Central memory CD8-positive, alpha-beta T cell (primary cell): ENCODE measurements at places on chromosomes 5 and 9.

GRCh38 chr5:67243349-67243748 lies 46.8 kb upstream of the CD180 start:
- DNase-seq: no peak

GRCh38 chr5:4372481-4372880 lies 767.6 kb upstream of the ADAMTS16 start:
- no peak for DNase-seq

DNA sequence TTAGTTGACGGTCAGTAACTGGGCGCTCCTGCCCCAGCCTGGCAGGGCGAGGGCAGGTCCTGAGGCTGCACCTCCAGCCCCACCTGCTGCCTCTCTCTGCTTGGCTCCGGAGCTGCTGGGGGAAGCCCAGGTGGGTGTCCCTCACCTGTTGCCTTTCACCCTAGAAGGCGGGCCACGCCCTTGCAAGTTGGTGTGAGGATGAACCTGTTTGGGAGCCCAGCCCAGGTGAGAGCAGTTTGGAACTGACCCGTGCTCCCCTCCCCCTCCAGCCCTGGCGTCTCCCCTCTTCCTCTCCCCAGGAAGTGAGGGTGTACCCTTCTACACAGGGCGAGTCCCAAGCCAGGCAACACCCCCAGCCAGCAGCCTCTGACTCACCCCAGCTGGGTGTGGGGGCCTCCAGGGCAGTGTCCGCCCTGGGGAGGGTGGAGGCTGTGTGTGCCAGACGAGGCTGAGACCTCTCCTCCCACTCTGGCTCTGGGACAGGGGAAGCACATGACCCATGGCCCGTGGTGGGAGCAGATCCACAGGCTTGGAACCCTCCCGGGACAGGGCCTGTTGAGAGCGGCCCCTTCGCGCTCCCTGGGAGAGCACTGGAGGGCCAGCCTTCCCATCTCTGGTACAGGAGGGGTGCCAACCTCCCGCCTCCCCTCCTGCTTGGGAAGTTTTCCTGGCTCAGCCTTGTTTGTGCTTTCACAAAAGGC lies 10.4 kb downstream of the LRRC8A start:
- no peak for DNase-seq

DNA sequence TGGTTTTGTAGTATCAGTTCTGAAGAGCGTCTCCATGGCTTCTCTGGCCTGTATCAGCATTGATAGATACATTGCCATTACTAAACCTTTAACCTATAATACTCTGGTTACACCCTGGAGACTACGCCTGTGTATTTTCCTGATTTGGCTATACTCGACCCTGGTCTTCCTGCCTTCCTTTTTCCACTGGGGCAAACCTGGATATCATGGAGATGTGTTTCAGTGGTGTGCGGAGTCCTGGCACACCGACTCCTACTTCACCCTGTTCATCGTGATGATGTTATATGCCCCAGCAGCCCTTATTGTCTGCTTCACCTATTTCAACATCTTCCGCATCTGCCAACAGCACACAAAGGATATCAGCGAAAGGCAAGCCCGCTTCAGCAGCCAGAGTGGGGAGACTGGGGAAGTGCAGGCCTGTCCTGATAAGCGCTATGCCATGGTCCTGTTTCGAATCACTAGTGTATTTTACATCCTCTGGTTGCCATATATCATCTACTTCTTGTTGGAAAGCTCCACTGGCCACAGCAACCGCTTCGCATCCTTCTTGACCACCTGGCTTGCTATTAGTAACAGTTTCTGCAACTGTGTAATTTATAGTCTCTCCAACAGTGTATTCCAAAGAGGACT lies 1.5 kb downstream of the GPR21 start:
- no peak for DNase-seq

- no peak for DNase-seq
Measured at GRCh38 chr5:10155897-10156667, 93.6 kb downstream of the ATPSCKMT start.

DNA sequence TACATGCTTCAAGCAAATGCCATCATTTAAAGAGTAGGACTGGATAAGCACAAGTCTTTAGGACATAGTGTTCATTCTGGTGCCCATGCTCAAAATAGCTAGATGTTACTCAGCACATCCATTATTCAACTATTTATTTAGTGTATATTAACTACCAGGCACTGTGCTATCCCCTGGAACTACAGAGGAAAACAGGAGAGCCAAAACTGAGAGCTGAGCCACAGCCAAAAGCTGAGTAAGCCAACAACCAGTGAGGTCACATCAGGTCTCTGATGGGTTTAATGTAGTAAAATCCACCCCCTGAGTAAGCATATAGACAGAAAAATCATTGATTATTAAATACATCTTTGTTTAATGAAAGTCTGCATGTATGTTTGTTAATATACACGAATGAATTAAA lies 469.3 kb upstream of the DMAC1 start:
- DNase-seq: no peak

- DNase-seq: no peak
Measured at GRCh38 chr9:97660847-97661246, 27.2 kb downstream of the NCBP1 start.

GRCh38 chr9:116342061-116342460 lies 188.5 kb downstream of the PAPPA start:
- no peak for DNase-seq

DNA sequence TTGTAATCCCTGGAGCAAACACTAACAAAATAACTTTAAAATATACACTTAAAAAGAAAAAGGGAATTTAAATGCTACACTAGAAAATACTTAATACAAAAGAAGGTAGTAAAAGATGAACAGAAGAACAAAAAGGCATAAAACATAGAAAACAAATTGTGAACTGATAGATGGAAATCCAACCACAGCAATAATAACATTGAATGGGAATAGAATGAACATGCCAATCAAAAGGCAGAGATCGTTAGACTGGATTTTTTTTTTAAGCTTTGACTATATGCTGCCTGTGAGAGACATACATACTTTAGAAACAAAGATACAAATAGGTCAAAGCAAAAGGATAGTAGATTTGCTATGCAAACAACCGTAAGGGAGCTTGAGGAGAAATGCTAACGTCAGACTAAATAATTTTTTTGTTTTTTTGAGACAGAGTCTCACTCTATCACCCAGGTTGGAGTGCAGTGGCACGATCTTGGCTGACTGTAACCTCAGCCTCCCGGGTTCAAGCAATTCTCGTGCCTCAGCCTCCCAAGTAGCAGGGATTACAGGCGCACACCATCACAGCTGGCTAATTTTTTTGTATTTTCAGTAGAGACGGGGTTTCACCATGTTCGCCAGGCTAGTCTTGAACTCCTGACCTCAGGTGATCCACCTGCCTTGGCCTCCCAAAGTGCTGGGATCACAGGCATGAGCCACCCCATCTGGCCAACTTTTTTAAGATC lies 6.5 kb downstream of the ABO start:
- DNase-seq: no peak

DNA sequence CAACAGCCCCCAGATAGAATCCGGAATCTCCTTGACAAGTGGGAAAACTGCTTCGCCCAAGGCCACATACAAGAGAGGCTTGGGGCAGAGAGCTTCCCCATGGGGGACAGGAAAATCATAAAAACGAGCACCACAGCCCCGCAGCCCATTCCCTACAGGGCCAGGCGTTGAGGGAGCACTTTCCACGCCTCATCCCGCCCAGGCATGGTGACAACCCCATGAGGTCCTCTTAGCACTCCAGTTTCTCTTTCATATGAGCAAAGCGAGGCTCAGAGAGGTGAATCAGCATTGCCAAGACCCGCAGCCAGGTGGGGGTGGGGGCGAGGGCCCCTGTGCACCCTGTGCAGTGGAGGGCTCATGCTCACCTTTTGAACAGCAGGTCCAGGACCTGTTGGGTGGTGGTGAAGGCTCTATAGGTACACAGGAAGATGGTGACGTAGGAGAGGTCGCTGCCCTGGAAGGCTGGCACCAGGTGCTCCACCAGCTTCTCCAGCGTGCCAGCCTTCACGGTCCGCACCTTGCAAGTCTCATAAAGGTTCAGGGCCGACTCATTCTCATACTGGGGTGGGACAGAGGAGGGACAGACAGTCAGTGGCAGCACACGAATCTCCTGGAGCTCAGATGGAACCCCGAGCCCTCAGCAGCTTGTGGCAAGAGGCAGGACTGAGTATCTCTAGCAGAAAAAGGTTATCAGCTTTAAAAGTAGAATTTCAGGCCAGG lies 10.9 kb downstream of the RALGDS start:
- no peak for DNase-seq

GRCh38 chr5:137156180-137156579 lies 342.9 kb downstream of the SPOCK1 start:
- DNase-seq: no peak

DNA sequence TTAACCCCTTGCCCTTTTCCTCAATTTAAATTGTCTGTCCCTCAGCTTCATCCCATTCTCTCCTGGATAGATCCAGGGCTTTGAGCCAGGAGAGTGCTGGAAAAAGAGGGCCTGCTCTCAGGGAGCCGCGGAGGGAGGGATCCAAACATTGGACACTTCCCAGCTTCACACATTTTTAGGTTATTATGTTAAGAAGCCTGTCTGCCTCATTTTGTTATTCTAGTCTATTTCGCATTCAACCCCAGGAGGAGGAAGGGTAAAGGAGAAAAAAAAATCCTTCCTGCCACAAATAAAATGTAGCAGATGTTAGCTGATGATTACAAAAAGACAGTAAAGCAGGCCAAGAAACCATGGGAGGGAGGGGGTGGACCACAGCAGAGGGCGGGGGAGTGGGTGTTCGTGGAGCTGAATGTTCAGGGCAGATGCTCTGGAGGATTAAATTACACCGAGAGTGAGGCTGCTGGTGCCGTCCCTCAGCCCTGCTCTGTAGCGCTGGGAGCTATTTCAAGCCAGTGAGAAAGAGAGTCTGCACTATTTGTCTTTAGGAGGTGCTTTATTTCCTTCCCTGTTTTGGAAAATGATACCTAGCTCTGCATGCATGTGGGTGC lies 60.6 kb upstream of the ZFR start:
- no peak for DNase-seq

GRCh38 chr5:91373600-91373999 lies 9.5 kb downstream of the ARRDC3 start:
- no peak for DNase-seq

- DNase-seq: no peak
Measured at GRCh38 chr5:135891268-135891667, 4.4 kb downstream of the IL9 start.

- DNase-seq: no peak
Measured at GRCh38 chr5:60445921-60446320, 254.0 kb downstream of the DEPDC1B start.

DNA sequence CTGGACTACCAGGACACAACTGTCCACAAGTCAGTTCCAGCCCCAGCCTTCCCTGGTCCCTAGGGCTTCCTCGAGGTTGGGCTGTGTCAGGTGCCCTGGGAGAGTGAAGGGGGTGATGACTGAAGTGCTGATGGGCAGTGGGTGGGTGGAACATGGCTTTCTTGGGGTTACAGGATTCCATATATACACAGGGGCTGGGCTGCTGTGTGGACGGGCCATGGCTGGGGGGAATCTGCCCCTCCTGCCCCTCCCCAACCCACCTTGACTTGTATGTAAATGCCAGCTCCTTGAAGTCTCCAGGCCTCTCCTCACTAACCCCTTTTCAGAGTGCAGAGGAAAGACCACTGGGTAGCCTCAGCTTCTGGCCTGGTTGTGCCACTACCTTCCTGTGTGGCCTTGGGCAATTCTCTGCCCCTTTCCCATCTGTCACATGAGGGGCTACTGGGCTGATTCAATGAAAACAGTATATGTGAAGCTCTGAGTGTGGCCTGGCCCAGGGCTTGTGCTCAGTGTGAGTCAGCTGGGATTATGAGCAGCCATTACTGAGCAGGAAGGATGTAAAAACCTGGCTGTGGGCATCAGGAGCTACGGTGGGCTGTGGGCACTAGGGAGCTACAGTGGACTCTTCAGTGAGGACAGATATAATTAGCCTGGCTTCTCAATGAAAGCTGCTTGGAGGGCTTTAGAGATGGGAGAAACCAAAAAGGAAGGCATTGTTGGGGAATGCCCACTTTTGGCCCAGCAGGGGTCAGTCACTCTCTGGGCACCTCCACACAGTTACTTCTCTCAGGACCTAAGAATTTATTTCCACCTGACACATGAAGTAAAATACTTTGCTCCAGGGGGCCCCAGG lies 23.3 kb downstream of the PITX1 start:
- no peak for DNase-seq

DNA sequence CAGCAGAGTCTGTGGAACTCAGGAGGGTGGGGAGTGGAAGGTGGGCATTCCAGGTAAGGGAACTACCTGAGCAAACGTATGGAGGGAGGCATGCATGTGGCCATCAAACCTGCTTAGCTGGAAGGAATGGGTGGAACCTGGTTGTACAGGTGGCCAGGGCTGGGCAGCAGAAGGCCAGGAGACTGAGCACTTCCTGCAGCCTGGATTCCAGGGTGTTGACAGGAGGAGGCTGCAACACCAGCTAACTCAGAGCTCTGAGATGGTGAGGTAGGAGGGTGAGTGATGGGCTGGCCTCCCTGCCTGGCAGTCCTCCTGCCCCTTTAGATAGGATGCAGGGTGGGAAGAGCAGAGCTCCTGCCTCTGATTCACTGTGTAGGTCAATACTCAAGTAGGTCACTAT lies 92.5 kb upstream of the CPEB4 start:
- DNase-seq: no peak

DNA sequence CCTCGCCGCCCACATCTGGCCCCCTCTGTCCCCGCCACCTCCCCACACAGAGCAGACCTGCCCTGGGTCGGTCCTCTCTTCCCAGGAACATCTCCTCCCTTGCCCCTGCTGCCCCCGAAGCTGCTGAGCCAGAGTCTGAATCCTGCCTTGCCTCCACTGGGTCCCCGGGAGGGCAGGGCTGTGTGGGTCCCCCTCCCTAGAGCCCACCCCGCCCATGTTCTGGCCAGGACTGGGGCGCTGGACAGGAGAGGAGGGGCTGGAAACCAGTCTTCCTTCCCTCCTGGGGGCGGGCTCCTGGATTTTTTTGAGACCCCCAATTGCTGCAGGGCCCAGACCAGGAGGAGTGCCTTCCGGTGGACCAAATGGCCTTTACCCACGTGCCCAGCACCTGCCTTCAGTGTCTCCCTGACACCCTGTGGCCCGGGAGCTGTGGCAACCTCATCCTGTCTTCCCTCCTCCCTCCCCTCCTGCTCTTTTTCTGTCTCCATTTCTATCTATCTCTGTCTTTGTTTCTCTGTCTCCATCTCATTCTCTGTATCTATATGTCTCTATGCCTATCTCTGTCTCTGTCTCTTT lies 12.1 kb downstream of the MRPL36 start:
- no peak for DNase-seq

GRCh38 chr5:37810311-37810710 lies 29.5 kb downstream of the GDNF start:
- DNase-seq: no peak

DNA sequence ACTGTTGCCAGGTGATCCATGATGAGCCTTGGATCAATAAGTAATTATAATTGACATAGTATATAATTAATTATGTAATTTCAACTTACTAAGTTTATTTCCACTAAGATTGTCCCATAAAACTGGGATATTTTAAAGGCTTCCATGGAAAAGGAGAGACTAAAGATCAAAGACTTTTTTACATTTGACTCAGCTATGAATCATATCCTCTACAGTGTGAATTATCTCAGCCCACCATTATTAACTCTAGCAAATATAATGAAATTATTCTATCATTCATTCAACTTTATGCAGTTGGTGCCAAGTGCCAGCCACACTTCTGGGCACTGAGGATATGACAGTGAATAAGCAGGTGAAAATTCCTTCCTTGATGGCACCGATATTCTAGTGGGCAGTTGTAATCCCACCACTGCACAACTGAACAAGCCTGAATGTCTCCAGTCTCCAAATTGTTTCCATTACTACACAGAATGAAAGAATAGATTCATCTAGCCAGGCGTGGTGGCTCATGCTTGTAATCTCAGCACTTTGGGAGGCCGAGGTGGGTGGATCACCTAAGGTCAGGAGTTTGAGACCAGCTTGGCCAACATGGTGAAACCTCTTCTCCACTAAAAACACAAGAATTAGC lies 21.9 kb upstream of the TXN start:
- no peak for DNase-seq
